H4 (cell line): ENCODE measurements at places on chromosomes 2 and 18. TPM values are rescaled to one million over a fixed set of nuclear protein-coding genes. Genes with fewer than 3 reads are reported as not detected.

SMAD7 gene
- total RNA-seq: 6.9 and 10.1 TPM in 2 replicates

DCDC2C gene
- total RNA-seq: not detected in 2 replicates

GPR45 gene
- total RNA-seq: not detected in 2 replicates

FBLN7 gene
- not detected in 2 replicates for total RNA-seq

SERPINB11 gene
- not detected in 2 replicates for total RNA-seq

PREB gene
- total RNA-seq: 37.0 and 51.9 TPM in 2 replicates
